ENCODE measurements at places on chromosomes 2 and 18.

- DNase-seq = peak; percentile 14
These were observed 1.2 kb upstream of the BARD1 start for GRCh38 chr2:214810671-214811070.

GRCh38 chr2:218996937-218997336 lies 3.7 kb upstream of the CRYBA2 start:
- no peak for DNase-seq

- DNase-seq = no peak
These were observed 126.3 kb downstream of the IRS1 start for GRCh38 chr2:226673314-226673723.

GRCh38 chr2:69687971-69688611 lies 44.6 kb upstream of the AAK1 start:
- DNase-seq = no peak

- no peak for DNase-seq
These were observed 182.7 kb upstream of the GLI2 start for GRCh38 chr2:120552800-120553481.

DNA sequence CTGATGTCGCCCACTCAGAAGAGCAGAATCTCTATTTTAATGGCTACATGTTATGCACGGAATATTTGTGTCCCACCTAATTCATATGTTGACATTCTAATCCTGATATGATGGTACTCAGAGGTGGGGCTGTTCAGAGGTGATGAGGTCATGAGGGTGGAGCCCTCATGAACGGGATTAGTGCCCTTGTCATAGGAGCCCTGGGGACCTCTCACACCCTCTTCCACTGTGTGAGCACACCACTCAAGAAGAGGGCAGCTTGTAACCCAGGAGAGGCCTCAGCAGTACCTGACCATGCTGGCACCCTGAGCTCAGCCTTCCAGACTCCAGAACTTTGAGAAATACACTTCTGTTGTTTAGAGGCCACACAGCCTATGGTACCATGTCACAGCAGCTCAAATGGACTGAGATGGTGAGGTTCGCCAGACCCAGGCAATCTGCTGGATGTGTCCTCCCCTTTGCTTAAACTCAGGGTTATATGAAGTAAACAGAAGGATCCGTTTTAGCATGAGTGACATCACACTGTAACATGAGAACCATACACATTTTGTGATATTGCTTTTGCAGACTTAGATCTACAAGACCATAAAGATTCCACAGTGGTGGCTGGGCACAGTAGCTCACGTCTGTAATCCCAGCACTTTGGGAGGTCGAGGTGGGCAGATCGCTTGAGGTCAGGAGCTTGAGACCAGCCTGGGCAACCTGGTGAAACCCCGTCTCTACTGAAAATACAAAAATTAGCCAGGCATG lies 48.7 kb downstream of the ATOH8 start:
- DNase-seq = no peak

GRCh38 chr2:165348441-165348840 lies 109.2 kb downstream of the SCN2A start:
- DNase-seq = no peak

DNA sequence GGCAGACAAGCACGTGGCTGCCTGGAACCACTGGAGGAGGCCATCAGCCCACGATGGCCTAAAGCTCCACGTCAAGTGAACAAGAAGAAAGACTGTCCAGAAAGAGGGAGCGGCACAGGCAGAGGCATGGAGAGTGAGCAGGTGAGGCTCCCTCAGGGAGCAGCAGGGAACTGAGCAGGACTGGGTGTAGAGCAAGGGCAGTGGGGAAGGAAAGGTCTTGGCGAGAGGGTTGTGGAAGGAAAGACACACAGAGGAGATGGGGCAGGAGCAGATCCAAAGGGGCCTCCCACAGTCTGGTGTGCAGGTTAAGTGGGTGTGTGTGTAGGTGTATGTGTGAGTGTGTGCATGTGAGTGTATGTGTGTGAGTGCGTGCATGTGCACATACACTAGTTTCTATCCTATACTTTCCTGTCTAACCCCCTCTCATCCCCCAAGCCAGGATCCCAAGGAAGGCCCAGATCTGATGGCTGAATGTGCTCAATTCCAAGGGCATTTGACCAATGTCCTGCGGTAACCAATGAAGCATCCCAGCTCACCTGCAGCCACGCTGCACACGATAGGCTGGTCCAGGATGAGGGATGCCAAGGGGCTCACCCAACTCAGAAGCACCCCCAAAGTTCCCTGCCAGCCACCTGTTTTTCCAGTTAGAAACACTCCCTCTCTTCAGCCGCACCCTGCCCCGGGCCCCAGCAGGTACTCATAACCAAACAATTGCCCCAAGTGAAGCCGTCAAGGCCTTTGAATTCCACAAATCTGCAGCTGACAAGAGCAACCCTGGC lies 262.5 kb upstream of the RAB6C start:
- DNase-seq = no peak

- DNase-seq = no peak
These were observed 65.8 kb downstream of the CD8B2 start for GRCh38 chr2:106552921-106553320.

DNA sequence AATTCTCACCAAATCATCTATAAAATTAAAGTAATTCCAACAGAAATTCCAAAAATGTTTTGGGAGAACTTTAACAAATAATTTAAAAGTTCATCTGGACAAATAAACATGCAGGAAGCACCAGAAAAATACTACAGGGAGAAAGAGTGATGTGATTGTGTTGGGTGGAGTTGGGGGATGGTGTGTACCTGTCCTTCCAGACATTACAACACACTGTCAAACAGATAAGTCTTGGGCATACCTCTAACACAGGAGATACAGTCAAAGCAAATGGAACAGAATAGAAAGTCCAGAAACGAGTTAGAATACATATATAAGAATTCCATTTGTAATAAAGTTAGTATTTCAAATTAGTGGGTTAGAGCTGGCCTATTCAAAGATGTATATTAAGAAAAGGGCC lies 22.6 kb downstream of the METTL8 start:
- no peak for DNase-seq

GRCh38 chr2:32478889-32479620 lies 122.2 kb downstream of the BIRC6 start:
- no peak for DNase-seq

GRCh38 chr2:177520324-177520723 lies 127.8 kb downstream of the AGPS start:
- DNase-seq = no peak

GRCh38 chr2:113985554-113986397 lies 95.9 kb downstream of the ACTR3 start:
- no peak for DNase-seq

DNA sequence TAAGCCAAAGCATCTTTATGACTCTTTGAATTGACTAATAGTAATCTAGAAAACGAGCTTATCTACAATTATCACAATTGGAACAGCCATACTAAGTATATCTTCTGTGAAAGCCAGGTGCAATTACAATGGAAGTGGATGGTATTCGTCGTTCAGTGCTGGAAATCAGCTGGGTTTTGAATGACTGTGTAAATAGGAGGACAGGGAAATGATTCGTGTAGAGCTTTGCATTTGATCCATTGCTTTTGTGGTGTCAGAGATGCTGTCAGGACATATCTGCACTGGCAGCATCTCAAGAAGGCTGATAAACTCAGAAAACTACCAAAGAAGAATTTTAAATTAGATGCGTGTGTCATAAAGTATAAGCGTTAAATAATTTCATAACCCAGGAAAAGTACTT lies 187.1 kb downstream of the ZNF407 start:
- no peak for DNase-seq

DNA sequence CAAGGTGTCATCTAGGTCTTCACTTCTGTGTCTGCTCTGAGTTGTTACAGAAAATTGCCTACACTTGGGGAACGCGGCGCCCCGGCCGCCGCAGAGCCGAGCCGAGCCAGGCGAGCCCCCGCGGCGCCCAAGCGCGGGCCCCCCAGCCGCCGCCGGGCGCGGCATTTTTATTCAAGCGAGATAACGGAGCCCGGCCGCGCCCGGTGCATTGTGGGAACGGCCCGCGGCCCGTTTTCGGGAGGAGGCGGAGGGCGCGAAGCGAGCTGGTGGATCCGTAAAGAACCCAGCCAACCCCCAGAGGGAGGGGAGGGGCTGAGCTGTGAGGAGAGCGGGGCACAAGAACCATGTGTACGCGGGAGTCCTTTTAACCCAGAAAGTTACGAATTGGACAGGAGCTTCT lies 191.8 kb downstream of the FTCDNL1 start:
- DNase-seq = no peak

GRCh38 chr18:5298156-5298852 lies 2.8 kb upstream of the ZBTB14 start:
- no peak for DNase-seq

DNA sequence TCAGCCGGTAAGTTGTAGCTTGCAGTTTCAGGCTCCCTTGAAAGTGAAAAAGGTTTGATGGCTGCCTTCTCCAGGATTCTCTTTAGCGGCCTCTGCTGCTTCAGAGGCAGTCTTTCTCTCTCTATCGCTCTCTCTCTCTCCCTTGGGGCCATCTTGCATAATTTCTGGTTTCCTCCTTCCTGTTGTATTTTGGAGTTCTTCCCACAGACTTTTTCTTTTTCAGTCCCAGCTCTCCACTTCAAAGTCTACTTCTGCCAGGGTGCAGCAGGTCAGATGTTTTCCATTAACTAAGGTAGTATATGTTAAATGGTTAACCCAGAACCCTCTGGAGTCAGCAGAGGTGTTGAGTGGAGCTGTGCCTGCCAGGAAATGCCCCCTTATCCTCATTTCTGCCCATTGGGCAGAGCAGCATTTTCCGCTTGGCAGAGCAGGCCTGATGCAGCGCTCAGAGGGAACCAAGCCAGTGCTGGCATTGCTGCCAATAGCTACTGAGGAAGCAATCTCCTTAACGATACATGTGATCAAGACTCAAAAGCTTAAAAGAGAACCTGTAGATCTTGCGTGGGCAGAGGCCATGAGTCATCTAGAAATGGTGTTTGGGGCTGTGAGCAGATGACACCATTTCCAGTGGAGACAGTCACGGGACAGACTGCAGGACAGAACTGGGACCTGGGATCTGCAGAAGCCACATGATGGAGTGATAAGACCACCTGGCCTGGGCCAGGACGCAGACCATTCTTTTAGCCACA lies 20.8 kb downstream of the DBI start:
- peak; percentile 91 for DNase-seq

DNA sequence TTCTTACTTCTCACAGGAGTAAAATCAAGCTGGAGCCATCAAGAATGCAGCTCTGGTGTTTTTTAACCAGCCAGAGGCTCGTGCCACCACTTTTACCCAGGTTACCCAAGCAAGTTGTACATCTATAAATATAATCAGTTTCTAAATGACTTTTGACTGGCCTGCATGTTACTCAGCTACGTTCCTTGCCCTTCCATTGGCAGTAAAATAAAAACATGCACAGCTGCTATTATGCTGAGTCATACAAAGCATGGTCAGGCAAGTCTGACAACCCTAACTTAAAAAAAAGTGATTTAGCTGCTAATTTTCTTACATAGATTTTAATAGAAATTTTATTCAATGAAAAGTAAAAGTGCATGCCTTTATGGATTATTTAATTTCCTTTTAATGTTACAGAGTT lies 111.7 kb upstream of the CSRNP3 start:
- no peak for DNase-seq

- no peak for DNase-seq
These were observed 601.9 kb downstream of the CNTNAP5 start for GRCh38 chr2:124626993-124627392.

GRCh38 chr2:102235491-102235890 lies 48.7 kb downstream of the IL1RL2 start:
- peak; percentile 48 for DNase-seq

GRCh38 chr2:138336146-138336545 lies 165.4 kb upstream of the SPOPL start:
- DNase-seq = no peak

- DNase-seq = no peak
These were observed 86.8 kb downstream of the CERKL start for GRCh38 chr2:181570059-181570458.

DNA sequence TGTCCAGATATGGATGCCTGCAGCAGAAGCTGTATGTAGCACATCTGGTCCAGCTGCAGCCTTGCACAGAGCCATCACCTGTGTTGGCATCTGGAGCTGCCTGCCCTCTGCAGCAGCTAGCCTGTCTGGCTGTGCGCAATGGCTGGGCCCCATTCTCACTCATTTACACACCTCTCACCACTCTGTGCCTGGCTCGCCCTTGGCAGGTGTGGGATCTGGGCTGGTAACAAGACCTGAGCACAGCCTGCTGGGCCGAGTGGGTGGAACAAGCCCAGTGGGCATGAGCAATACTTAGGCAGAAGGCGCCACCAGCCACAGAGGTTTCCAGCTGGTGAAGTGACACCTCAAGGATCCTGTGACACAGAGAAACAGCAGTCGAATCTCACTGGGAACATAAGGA lies 714.1 kb downstream of the NUP35 start:
- no peak for DNase-seq

DNA sequence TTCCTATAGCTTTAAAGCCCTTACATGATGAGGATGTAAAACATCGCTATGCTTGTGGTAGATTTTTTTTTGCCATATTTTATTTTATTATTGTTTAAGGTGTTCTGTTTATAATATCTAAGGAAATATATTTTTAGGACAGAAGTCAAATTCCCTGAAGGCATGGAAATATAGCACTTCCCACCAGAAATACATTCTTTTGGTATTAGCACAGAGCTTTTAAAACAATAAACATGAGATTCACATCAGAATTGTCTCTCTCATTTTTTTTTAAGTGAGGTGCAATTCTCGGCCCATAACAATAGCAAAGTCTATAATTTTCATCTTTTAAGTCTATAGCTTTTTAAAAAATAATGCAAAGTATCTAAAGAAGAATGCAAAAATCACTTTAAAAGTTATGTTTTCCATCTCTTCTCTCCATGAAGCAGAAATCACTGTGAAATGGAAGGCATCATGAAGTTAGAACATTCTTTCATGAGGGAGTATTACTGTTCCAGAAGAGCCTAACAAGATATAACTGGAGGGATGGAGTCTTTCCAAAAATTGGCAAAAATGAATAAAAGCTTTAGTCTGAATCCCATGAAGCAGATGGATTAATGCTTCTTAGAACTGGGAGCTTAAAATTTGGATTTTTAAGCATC lies 283.6 kb upstream of the TRIB2 start:
- DNase-seq = no peak

GRCh38 chr2:25409468-25409867 lies 67.7 kb upstream of the DNMT3A start:
- DNase-seq = peak; percentile 23

DNA sequence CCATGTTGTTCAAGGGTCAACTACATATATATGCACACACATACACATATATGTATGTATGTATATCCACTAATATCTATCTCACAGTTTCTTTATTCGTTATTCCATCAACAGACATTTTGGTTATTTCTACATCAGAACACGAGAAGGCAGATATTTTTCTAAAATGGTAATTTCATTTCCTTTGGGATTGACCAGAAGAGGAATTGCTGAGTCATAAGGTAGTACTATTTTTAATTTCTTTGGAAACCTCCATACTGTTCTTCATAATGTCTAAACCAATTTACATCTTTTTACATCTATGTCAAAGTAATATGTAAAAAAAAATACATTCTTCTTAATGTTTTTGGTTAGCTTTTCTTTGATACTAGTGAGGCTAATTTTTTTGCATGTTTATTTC lies 630.7 kb upstream of the GCFC2 start:
- DNase-seq = no peak

- DNase-seq = no peak
These were observed 8.5 kb upstream of the AGAP1 start for GRCh38 chr2:235485362-235485761.

- DNase-seq = no peak
These were observed 345.2 kb upstream of the SLC8A1 start for GRCh38 chr2:40797120-40797519.
